ENCODE measurements at places on chromosomes 5 and 9. TPM values are rescaled to one million over a fixed set of nuclear protein-coding genes. Genes with fewer than 3 reads are reported as not detected.

The SLC45A2 gene
- not detected for total RNA-seq

The C9 gene
- total RNA-seq, result 0.13 TPM

The SOWAHA gene
- not detected for total RNA-seq

The SEMA4D gene
- total RNA-seq, result 6.0 TPM

The FOXD4L5 gene
- not detected for total RNA-seq

The ASPN gene
- not detected for total RNA-seq

The CARTPT gene
- not detected for total RNA-seq

The SLC6A19 gene
- not detected for total RNA-seq

The PTRH1 gene
- total RNA-seq, result 24.7 TPM

The TRIP13 gene
- 77.8 TPM for total RNA-seq

The FSTL4 gene
- total RNA-seq, result not detected

The ANKRD33B gene
- 6.0 TPM for total RNA-seq

The PCDHA1 gene
- total RNA-seq, result not detected

The ZBTB6 gene
- total RNA-seq, result 16.5 TPM

The GABBR2 gene
- total RNA-seq, result 39.2 TPM

The PIP5KL1 gene
- total RNA-seq, result 0.43 TPM

The RXRA gene
- 17.2 TPM for total RNA-seq

The HAND1 gene
- total RNA-seq, result not detected

The C9orf153 gene
- total RNA-seq, result 0.27 TPM

The DMRTA1 gene
- 0.27 TPM for total RNA-seq

The LHX6 gene
- under 0.01 TPM for total RNA-seq

The TMEM215 gene
- total RNA-seq, result not detected

The TAF1L gene
- under 0.01 TPM for total RNA-seq

The NDST1 gene
- 94.3 TPM for total RNA-seq

The OTP gene
- not detected for total RNA-seq

The HAVCR1 gene
- not detected for total RNA-seq

The GPSM1 gene
- 29.4 TPM for total RNA-seq

The CDO1 gene
- total RNA-seq, result 3.5 TPM

The ADAMTS6 gene
- total RNA-seq, result 77.3 TPM

The CAVIN4 gene
- 1.9 TPM for total RNA-seq

The CCDC171 gene
- 2.9 TPM for total RNA-seq

The LCN10 gene
- total RNA-seq, result not detected

The PCDHGC5 gene
- 1.1 TPM for total RNA-seq

The TIGD6 gene
- 4.9 TPM for total RNA-seq

The STK32A gene
- total RNA-seq, result not detected

The OR1N2 gene
- not detected for total RNA-seq

The DAB2IP gene
- 35.2 TPM for total RNA-seq

The SCGB3A2 gene
- total RNA-seq, result not detected

The PCSK5 gene
- total RNA-seq, result 8.4 TPM

The FBXL7 gene
- total RNA-seq, result 14.4 TPM

The MLANA gene
- not detected for total RNA-seq

The TAS2R1 gene
- not detected for total RNA-seq

The RNF208 gene
- total RNA-seq, result 0.43 TPM

The CSNK1A1 gene
- 495 TPM for total RNA-seq

The ENC1 gene
- total RNA-seq, result 64.3 TPM

The GARIN3 gene
- total RNA-seq, result not detected
